HCT116 (cell line): ENCODE measurements at places on chromosomes 4 and X. TPM values are rescaled to one million over a fixed set of nuclear protein-coding genes. Genes with fewer than 3 reads are reported as not detected.

Gene SYNPO2
- 0.93 TPM for total RNA-seq

Gene ITM2A
- total RNA-seq, result not detected

Gene ARMCX6
- 32.2 TPM for total RNA-seq

DNA sequence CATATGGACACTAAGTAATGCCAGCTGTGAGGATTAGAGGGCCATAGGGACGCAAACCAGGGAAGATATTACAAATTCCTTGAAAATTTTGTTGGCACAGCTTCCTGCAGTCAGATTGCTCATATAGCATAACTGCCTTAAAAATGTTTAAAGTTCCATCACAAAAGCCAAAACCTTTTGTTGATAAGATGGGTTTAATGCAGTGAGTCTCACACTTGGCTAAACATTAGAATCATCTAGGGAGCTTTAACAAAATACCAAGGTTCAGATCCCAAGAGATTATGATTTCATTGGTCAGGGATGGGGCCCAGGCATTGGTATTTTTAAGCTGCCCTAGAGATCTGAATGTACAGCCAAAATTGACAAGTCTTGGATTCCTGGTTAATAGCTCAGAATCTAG is 376.5 kb upstream of the MAD2L1 start:
- DNase-seq, result no peak
- H3K27ac ChIP-seq, result no peak overlapping the region
- H3K27me3 ChIP-seq, result no peaks in the 10 kb centered on the region
- H3K4me3 ChIP-seq, result no peak overlapping the region

- H3K36me3 ChIP-seq, result no peaks in the 10 kb centered on the region
- no peak overlapping the region for H3K27ac ChIP-seq
- H3K4me3 ChIP-seq, result no peak overlapping the region
- H3K4me1 ChIP-seq, result no peaks in the 10 kb centered on the region
- no peaks in the 10 kb centered on the region for H3K27me3 ChIP-seq
These were observed 13.3 kb downstream of the NKX3-2 start for GRCh38 chr4:13530823-13531624.

DNA sequence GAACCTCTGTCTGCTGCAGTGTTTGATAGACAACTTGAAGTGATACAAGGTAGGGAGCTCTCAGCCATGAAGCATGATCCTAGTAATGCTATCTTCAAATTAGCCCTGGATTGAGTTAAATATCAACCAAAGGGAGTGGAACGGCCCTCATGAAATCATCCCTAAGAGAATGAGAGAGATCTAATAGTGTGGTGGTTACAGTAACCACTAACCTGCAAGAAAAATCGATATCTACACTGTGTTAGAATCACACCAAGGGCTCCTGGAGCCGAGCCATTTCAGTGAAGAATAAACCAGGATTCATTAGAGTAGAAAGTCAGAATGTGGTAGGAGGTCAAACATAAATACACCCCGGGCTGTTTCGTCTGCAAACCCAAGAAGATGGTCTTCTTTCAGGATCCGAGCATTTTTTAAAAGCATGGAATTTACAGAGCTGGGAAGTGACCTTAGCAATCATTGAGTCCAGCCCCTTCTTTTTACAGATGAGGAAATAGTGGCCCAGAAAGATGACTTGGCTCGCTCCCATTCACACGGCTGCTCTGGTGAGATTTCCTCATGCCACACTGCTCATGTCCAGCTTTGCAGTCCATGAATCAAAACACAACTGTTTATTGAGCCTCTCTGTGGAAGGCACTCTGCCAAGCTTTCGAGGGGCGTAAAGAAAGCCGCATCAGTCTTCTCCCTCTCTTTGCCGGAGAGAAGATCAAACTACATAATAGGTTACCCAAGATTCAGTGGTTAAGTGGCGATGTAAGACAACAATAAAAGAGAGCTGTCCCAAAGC is 5.5 kb upstream of the DCTD start:
- H3K4me3 ChIP-seq, result no peak overlapping the region
- no peaks in the 10 kb centered on the region for H3K36me3 ChIP-seq
- H3K27me3 ChIP-seq, result no peaks in the 10 kb centered on the region
- no peak overlapping the region for H3K27ac ChIP-seq
- peaks cover 13% of the 10 kb centered on the region; the same call in 1 of the 2 replicates for H3K4me1 ChIP-seq
- DNase-seq, result no peak

- no peaks in the 10 kb centered on the region for H3K36me3 ChIP-seq
- no peak overlapping the region for H3K4me3 ChIP-seq
- no peaks in the 10 kb centered on the region for H3K4me1 ChIP-seq
These were observed 13.2 kb downstream of the RTL8B start for GRCh38 chrX:135009057-135009610.

GRCh38 chr4:101037938-101038413 is 309.4 kb downstream of the PPP3CA start:
- no peak for DNase-seq
- no peaks in the 10 kb centered on the region for H3K36me3 ChIP-seq
- H3K4me1 ChIP-seq, result peaks cover 85% of the 10 kb centered on the region
